Stimulated activated CD4-positive, alpha-beta T cell treated with anti-CD3 and anti-CD28 coated beads, Interleukin-1b, Interleukin-23, amount 100 ng/mL, for 1 hour (primary cell): ENCODE measurements at places on chromosomes 5 and 9.

DNA sequence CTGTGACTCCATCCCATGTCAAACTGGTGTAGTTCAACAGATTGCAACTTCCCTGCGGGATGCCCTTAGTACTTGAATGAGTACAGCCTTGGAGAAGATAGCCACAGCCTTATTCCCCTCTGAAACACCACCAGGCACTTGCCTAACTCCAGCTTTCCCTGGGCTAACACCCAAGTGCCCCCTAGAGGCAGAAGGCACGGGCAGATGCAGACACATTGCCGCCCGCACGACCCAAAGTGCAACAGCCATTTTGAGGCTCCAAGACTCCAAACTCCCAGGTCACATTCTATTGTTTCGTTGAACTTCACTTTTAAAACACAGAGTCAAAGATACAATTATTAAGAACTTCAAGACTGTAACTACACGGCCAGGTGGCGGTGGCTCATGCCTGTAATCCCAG is 163.6 kb upstream of the CDH6 start:
- DNase-seq: no peak

GRCh38 chr5:39485079-39485478 is 60.3 kb upstream of the DAB2 start:
- DNase-seq: no peak

DNA sequence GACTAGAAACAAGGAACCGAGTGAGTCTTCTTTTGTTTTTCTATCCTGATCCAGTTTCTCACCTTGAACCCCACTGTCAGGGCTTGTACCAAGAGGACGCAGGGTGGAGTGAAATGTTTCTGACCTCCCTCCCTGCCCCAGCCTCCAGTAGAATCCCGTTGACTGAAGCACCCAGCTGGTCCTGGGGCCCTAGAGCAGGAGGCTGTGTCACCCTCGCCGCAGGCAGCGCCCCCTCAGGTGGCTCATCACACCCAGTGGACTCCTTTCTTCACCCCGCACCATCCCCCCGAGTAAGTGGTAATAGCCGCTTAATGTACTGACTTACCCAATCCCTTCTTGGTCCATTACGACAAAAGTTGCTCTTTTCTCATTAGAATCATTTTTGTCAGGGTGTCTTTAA is 53.8 kb downstream of the MVB12B start:
- no peak for DNase-seq

DNA sequence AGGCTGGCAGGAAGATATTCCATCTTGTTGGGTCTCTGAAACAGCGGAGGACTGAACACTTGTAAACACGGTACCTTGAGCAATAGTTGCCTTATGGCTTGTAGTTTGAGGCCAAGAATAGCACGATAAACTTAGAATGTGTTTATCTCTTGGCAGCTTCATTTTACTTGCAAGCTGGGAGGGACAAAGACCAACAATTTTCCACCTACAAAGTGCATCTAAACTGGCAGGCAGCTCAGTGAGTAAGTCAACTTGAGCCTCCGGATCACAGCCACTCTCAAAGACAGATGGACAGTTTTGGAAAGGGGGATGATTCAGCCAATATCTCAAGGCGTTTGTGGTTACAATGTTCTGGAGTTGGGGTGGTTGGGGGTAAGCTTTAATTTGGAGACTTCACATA is 652.6 kb downstream of the CETN3 start:
- DNase-seq: no peak
